Gastroesophageal sphincter (tissue), 4 donors: ENCODE measurements at places on chromosomes 2 and 18.
A peak's percentile ranks its signal among the peaks of the same experiment; 100 is the strongest.

- no peak for ATAC-seq
Observed at GRCh38 chr2:160859096-160859495, 301.1 kb upstream of the TANK start.

DNA sequence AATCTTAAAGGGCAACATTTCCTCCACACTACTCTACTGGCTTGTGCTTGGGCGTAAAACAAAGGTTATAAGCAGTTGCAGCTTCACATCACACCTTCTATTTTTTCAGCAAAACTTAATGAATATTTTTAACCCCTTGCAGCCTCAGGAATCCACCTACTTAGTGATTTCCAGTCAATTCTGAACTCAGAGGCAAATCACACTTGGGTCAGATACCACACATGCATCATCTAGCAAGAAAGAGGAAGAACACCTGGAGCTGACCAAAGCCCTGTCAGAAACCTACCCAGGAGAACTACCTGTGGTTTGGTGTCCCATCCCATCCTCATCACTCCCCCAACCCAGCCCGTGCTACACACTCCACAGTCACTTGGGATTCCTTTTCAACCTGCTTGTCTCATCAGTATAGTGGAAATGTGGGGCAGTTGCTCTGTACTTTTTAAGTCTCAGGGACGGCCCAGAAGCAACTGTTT is 25.5 kb downstream of the PIAS2 start:
- no peak for ATAC-seq

- ATAC-seq, result peak; percentile 38
Observed at GRCh38 chr2:199955007-199955338, 318 bp downstream of the TYW5 start.

DNA sequence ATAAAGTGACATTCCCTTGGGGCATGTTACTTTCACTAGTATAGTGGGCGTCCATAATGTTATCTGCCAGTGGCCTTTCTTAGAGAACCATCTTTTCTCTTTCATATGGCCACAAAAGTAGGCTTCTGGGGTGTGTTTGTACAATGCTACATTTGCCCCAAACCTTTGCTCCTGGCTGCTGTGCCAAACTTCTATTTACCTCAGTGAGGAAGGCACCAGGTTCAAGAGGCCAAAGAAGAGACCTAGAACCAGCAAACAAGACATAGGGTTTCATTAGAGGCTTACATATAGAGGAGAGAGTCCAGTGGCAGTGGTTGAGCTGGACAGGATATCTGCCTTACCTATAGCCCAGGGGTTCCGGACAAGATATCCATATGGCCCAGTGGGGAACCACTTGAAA is 48.5 kb downstream of the CPO start:
- no peak for ATAC-seq

DNA sequence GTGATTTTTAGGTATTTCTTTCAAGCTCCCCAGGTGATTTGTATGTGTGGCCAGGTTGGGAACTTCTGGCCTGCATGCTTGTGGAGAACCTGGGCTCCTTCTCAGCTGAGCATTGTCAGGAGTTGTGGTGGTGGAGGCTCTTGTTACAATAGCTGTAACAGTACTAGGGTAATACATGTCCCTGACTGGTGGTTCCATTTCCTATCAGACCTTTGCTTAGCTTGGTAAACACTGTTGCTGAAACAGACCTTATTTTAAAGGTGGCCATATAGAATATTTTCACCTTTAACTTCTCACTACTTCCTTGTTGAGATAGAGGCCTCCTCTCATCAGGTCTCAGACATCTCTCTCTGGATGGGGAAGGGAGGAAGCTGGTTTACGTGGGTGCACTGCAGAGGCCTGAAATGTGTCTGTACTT is 79.2 kb downstream of the SETBP1 start:
- ATAC-seq, result no peak

DNA sequence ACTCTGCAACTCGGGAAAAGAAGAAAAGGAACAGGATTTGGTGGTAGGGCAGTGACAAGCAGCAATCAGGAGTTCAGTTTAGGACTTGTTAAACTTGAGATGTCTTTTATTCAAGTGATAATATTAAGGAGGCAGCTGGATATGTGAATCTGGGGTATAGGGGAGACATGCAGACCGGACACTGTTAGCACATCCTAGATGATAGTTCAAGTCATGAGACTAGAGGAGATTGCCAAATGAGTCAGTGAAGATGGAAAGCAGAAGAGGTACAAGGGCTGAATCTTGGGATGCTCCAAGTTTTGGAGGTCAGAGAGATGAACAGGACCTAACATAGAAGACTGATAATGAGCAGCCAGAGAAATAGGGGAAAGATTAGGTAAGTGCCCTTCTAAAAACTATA is 69.5 kb upstream of the PSME4 start:
- ATAC-seq, result no peak
